ENCODE measurements at places on chromosomes 12 and 14.

GRCh38 chr12:50081096-50081808 lies 3.9 kb upstream of the SMARCD1 start:
- no peak for DNase-seq

DNA sequence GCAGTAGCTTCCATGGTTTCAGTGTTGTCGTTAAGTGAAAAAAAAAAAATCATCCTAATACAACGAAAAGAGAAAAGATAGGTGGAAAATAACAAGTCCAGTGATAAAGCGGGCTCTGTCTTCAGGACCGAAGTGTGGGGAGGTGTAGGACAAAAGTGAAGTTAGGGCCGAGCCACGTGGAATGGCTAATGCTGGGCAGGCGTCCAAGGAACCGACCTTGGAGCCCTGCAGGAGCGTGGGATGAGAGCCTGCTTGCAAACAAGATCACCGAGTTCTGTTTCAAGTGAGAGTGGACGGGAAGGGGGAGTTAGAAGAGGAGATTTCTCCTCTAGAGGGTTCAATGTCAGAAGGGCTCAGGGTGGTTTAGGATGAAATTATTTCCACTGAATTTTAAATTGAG lies 22.2 kb downstream of the A2ML1 start:
- no peak for DNase-seq

DNA sequence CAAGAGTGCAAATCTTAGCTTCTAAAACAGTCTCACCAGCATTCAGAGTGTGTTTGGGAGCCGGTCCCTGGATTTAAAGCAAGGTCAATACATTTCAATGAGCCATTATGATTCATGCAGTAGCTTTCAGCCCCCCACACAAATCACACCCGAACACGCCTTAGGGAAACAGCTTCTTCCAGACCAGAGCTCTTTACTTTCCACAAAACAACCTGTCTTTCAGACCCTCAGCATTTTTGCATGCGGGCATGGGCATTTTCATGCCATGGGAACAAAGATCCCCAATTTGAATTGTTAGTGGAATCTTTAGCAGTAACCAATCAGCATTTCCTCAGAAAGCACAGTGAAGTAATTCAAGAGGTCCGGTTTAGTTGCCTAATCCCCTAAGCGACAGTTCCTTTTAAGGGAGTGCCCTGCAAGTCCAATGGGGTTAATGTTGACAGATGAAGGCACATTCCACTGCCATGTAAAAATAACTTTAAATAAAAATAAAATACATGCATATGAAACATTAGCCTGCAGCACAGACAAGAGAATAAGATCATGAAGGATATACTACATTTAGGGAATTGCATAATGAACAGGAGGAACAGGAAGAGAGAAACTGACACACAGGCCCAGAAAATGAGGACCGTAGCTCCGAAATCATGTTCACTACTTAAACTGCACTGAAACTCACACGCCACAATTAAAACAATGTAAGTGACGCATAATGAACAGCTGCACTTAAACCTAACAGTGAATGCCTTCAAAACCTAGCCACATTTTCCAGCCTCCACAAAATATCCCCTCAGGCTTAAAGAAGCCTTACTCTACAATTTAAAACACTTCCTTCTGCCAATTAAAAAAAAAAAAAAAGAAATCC lies 4.0 kb downstream of the VPS37B start:
- DNase-seq = peak; percentile 94

- no peak for DNase-seq
Observed at GRCh38 chr14:95062220-95062619, 95.1 kb downstream of the DICER1 start.

GRCh38 chr14:95137164-95137803 lies 20.0 kb downstream of the DICER1 start:
- DNase-seq = no peak

GRCh38 chr12:84276215-84276614 lies 636.4 kb downstream of the SLC6A15 start:
- DNase-seq = no peak

GRCh38 chr12:47574252-47575021 lies 131.4 kb downstream of the RPAP3 start:
- DNase-seq = no peak

DNA sequence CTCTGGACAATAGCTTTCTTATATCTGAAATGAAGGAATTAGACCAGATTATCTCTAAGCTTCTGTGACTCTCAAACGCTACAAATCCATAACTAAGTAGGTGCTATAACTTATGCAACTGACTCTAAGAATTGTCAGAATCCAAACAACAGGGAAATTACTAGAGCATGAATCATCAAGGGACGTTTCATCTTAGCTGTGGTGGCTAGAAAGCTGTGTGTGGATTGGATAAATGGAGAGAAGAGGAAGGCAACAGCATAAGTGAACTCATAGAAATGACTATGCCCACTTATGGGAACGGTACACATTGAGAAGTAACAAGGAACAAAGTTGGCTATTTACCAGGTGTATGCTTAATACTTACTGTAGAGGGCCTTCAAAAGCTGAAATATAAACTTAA lies 96.0 kb upstream of the NEDD1 start:
- peak; percentile 84 for DNase-seq

GRCh38 chr14:23483236-23483854 lies 13.8 kb downstream of the NGDN start:
- no peak for DNase-seq

- no peak for DNase-seq
Observed at GRCh38 chr12:52534482-52534881, 14.3 kb upstream of the KRT5 start.

GRCh38 chr14:22539831-22540230 lies 49.2 kb downstream of the DAD1 start:
- no peak for DNase-seq

DNA sequence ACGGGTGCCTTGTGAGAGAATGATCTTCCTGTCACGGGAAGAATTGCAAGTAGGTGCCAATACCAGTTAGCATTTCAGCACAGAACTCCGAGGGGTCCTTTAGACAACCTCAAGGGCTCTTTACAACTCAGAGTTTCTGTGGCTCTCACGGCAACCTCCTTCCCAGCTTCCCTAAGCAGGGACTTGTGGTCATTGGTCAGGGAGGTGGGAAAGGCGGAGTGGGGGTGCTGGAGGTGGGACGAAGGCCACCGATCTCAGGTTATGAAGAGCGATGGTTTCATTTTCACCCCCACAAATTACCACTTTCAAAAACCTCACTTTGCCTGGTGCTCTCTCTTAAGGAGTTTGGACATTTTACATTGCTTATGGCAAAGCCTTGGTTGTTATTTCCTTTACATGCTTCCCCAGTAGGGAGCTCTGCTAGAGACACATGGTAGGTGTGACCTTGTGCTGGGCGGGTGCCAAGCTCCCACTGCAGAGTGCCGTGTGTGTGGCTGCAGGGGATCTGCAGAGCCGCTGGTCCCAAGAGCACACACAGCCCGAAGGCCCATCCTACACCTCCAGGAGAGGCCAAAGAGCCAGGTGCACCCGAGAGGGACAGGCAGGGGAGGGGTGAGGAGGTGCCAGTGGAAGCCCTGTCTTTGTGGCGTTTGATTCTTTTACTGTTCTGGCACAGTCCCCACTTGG lies 21.4 kb downstream of the BCL2L14 start:
- DNase-seq = no peak

DNA sequence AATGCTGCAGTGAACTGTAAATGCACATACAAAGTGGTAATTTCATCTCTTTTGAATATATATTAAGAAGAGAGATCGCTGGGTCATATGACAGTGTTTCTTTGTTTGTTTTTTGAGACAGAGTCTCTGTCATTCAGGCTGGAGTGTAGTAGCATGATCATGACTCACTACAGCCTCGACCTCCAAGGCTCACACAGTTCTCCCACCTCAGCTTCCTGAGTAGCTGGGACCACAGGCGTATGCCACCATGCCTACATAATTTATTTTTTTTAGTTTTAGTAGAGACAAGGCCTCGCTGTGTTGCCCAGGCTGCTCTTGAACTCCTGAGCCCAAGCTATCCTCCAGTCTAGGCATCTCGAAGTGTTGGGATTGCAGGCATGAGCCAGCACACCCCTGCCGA lies 62.4 kb upstream of the ACSS3 start:
- peak; percentile 1 for DNase-seq

DNA sequence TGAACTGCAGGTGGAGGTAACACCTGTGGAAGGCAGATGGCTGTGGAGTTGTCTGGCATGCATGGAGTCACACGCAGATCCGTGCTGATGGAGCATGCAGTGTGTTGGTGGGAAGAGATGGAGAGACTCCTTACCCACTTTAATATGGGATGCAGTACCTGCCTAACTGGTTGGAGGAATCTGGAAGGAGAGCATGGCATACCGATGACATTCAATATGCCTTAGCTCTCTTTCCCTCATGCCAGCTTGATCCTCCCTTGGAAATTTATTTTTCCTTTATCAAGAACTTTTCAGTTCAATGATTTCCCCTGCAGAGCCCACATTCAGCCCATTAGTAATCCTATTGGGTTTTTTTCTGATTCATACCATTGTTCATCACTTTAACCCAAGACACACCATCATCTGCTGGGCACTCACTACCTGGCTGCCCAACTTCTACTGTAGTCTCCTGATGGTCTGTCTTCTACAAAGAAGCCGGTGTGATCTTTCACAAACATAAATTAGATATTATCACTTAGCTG lies 25.9 kb upstream of the NR2C1 start:
- no peak for DNase-seq

- DNase-seq = no peak
Observed at GRCh38 chr12:8831116-8831515, 8.7 kb downstream of the A2ML1 start.

- DNase-seq = no peak
Observed at GRCh38 chr12:123712780-123713319, 697 bp downstream of the ATP6V0A2 start.

GRCh38 chr12:119266963-119267362 lies 67.6 kb upstream of the CCDC60 start:
- no peak for DNase-seq

- peak; percentile 88 for DNase-seq
Observed at GRCh38 chr12:57087010-57087690, 1.8 kb upstream of the NAB2 start.

- DNase-seq = peak; percentile 37
Observed at GRCh38 chr14:90491221-90491885, 94.5 kb downstream of the CALM1 start.

DNA sequence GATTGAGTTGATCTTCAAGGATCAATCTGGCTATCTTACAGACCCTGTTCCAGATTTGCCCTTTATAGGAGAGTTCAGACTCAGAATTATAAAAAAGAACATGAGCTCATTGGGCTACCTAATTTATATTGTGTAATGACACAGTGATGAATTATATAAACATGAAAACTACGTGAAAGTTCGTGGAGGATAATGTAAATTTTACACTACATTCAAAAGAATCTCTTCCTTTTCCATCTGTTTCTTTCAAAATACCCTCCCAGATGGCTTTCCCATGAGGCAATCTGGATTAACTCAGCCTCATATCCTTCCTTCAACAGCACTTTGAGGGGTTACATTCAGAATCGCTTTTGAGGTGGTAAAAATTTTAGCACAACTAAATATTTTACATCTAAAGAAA lies 129.3 kb downstream of the HMGA2 start:
- no peak for DNase-seq

DNA sequence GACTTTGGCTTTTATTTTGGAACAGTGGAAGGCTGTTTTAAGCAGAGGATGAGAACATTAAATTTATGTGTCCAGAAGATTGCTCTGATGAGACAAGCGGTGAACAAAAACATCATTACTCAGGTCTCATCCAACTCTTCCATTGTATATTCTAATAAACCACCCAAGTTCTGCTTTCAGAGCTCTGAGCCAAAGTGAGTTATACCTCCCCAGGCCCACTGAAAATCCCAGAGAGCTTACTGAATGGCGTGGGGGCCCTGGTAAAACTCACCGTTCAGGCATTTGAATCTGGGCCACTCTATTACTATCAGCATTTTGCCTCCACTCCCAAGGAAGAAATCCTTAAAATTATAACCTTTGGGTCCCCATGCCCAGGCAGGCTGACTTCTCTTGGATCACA lies 122.0 kb upstream of the HIF1A start:
- DNase-seq = peak; percentile 48

DNA sequence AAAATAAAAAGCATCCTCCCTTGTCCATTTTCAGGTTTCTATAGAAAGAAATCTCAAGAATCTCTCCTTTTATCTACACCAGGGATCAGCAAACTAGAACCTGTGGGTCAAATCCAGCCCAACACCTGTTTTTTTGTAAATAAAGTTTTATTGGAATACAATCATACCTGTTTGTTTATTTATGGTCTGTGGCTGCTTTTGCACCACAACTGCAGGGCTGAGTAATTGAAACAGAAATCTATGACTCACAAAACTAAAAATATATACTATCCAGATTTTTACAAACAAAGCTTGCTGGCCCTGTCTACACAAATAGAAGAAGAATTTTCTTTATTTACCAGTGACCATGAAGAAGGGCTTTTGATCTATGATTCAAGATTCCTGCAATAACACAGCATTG lies 95.1 kb upstream of the COCH start:
- DNase-seq = peak; percentile 74

DNA sequence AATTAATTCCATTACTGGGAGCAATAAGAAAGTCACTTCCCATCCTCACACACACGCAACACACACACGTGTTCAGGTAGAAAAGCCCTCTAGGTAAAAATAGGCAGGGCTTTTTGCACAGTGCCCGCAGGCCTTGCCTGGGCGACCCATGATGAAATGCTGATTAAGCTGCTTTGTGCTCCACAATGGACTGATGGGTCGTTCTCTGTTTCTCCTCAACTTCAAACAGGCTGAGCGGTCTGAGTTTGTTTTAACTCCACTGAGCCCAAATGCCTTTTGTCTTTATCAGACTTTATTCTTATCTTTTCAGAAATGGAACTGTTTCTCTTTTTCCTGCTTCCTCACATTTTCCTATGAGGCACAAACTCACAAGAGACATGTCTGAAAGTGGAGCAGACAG lies 9.4 kb upstream of the DACT1 start:
- DNase-seq = no peak

- peak; percentile 2 for DNase-seq
Observed at GRCh38 chr14:36901861-36902260, 240.2 kb downstream of the PAX9 start.

DNA sequence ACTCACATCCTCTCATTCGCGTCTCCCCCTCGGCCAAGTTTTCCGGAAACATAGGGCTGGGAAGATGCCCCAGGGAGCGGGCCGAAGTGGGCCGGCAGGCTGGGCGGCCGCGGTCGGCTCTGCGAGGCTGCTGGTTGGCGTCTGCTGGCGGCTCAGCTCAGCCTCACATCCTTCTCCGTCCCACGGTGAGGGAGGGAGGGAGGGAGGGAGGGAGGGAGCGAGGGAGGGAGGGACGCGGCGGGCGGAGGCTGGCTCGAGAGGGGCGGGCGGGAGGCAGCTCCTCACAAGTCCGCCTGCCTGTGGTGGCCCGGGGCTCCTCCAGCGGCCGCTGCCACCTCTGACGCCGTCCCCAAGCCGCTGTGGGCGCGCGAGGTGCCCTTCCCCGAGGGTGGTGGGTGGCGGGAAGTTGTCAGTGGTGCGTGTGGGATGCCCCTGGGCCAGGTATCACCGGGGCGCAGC lies 93.8 kb downstream of the RFLNA start:
- peak; percentile 83 for DNase-seq

DNA sequence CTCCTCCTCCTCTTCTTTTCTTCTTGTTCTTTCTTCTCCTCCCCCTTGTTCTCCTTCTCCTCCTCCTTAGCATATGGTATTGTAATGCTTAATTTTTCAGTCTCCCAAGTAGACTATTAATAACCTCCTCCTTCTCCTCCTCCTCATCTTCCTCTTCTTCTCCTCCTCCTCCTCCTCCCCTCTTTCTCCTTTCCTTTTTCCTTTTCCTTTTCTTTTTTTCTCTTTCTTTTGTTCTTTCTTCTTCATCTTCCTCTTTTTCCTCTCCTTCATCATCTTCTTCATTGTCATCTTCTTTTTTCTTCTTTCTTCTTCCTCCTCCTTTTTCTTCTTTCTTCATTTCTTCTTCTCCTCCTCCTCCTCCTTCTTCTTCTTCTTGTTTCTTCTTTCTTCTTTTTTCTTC lies 251.6 kb upstream of the ARHGAP5 start:
- DNase-seq = no peak
